Glutamatergic neuron (in vitro differentiated cells): ENCODE measurements at places on chromosomes 12 and 14.

GRCh38 chr12:98998697-98999299, 353.7 kb downstream of the APAF1 start:
- no peak for DNase-seq

GRCh38 chr12:122471324-122472226, 29.2 kb downstream of the ZCCHC8 start:
- no peak for DNase-seq

- DNase-seq = no peak
These were observed 36.0 kb downstream of the CACNA2D4 start for GRCh38 chr12:1882405-1882804.

DNA sequence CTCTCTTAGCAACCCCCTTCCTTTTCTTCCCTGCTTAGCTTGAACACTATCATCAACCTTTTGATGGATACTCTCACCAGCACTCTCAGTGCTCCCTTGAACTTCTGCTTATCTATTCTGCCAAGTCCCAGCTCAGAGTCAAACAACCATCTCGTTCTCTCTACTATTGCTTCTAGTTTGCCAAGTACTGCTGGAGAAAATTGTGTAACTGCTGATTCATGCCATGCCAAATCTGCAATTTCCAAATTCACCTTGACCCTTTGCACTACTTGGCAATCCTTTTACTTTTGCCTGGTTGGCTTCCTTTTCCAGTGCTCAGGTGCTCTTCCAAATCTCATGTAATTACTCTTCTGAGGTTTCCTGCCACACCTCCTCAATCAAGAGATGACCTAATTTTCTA, 2.8 kb upstream of the CCDC196 start:
- no peak for DNase-seq

- DNase-seq = no peak
These were observed 3.5 kb downstream of the LPAR5 start for GRCh38 chr12:6632026-6632983.

GRCh38 chr12:101931498-101932326, 54.3 kb downstream of the DRAM1 start:
- no peak for DNase-seq

DNA sequence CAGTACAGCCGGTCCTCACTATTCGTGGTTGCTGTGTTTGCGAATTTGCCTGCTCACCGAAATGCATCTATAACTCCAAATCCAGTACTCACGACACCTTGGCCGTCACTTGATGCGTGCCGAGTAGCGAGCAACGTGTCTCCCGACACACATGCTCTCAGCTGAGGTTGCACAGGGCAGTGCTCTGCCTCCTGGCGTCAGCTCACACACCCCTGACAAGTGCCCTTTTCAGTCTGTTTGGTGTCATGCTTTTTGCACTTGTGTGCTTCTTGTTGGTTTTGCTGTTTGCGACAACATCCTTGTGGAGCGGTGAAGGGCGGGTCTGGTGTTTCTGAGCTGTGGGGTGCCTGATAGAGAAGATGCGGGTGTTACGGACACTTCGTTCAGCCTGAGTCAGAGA, 110.4 kb upstream of the RFLNA start:
- no peak for DNase-seq

GRCh38 chr12:28958553-28959195, 190.4 kb upstream of the FAR2 start:
- no peak for DNase-seq

DNA sequence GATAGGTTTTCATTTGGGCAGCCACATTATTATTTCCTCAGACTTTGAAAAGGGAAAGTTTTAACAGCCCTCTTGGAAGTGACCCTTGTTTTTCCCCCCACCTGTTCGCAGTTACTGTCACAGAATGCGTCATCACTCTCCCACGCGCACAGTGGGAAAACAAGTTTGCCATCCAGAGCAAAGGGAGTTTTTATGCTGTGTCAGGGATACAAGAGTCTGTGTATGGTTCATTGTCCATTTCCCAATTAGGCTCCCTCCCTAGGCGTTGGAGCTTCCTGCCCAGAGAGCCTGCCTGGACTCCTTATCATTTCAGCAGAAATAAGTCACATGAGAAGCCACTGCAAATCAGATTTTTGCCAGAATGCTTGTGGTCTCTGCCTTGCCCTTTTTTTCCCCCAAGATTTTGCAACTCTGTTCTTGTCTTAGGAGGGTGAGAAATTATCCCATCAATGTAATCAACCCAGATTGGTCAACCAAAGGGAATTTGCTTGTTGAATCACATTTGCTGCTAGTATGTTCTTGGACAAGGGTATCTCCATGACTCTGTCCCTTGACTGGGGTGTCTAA, 104.1 kb downstream of the IGF1 start:
- DNase-seq = no peak

- DNase-seq = no peak
These were observed 275.9 kb downstream of the FBXL14 start for GRCh38 chr12:1318327-1319031.
